NCI-H2107 (cell line): ENCODE measurements at places on chromosomes 11 and 22.

- no peak for DNase-seq
Observed at GRCh38 chr22:33918676-33919365, 1.5 kb downstream of the LARGE1 start.

- DNase-seq: no peak
Observed at GRCh38 chr22:48734359-48734758, 1093.3 kb downstream of the BRD1 start.

- DNase-seq: no peak
Observed at GRCh38 chr11:80309301-80309700, 868.5 kb upstream of the TENM4 start.

DNA sequence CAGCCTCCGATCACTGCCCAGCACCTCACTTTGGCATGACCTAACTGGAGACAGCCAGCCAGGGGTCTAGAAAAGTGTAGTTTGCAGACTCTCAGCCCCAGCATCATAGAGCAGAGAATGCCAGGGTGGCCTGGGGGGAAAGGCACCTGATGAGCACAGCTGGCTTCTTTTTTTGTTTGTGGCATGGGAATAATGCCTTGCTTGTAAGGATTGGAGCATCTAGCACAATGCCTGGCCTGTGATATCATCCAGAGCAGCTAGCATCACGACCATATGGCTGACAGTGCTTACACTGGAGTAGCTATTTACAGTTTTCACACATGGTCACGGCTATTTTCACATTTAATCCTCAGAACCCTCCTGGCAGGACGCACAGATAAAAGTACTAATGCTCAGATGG lies 594.8 kb upstream of the B3GAT1 start:
- DNase-seq: no peak

DNA sequence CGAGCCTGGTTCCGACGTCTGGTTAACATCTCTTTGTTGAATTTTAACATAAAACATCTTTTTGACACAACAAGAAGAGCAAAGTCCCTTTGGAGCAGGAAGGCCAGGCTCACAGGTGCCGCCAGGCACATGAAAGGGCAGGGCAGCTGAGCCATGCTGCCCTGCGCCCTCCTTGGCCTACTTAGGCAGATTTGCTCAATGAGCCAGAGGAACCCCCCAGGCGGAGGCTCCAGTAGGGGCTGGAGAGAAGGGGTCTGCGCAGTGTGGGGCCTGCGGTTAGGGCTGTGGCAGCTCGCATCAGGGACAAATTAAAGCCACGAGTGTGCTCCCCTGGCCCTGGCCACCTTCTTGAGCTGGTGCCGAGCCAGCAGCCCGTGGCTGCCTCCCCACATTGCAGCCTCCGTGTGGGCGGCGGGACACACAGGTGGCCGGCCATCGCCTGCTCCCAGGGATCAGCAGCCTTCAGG lies 9.9 kb upstream of the SLC22A12 start:
- DNase-seq: no peak

DNA sequence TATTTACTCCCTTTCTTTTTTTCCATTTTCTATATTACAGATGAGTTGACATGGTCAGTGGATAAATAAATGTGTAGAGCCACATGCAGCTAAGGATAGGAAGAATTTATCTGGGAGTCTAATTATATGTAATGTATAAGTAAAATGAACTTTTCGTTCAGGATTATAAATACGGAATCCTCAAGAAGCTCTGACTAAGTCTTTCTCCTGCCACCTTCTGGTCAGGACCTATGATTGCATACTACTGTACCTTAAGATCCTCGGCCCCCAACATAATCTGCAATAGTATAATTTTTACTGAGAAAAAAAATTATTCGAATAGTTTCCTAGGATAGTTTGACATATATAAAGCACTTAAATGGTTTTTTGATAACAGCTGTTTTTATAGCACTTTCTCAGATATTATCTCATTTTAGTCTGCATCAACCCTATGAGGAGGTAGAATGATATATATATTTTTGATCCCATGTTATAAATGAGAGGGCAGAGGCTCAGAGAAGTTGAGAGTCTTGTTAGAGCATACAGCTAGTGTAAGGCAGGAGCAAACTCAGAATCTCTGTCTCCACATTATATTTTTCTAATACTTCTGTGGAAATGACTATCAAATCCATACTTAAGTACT lies 36.1 kb downstream of the CCDC90B start:
- DNase-seq: no peak

- no peak for DNase-seq
Observed at GRCh38 chr22:38305471-38306448, 11.5 kb downstream of the CSNK1E start.

DNA sequence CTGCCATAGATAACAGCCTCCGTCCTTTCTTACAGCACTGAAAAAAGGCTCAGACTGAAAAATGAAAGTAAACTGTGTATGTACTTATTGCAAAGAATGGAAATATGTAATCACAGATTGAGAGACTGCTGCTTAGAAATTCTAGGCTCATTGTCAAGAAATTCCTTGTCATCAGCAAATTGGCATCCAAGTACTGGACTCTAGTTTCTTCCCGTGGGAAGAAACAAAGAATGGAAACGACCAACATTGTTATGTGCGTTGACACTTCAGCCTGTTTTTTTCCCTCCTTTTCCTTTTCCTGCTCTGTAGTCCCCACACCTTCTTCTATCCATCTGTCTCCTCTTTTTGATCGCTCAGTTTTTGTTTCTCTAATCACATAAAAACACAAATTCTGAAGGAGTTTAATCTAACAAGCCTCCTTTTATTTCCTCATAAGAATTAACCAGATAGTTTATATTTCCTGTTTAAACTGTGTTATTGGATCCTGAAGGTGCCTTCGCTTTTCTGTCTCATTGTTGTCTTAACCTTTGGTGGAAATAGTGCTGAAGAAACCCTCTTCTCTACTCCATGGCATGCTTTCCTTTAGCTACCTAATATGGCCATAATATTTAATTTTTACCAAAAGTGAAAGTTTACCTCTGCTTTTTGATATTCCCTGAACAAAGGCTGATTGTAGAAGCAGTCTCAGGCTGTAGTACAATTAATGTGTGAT lies 20.0 kb upstream of the CASP12 start:
- DNase-seq: no peak

DNA sequence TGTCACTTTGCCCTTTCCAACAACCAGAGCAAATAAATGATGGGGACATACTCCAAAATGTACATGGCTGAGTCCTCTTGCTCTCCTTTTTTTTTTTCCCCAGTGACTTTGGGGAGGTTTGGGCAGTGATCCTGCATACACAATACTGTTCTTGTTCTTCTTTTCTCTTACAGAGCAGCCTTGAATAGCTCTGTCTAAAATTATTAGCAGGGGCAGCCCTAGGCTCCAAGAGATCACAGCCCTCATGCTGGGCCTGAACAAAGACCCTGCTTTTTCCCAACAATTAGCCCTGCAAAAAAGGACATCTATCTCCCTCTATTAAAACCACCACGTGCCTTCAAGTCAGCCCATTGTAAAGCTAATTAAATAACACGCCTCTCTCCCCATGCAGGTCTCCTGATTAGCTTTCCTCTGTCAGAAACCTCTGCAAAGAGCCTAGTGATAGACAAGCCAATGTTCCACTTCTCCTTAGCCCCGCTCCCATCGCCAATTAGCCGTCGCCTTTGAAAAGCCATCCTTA lies 54.7 kb downstream of the ETS1 start:
- DNase-seq: no peak

- no peak for DNase-seq
Observed at GRCh38 chr11:126518071-126518971, 162.8 kb downstream of the ST3GAL4 start.

DNA sequence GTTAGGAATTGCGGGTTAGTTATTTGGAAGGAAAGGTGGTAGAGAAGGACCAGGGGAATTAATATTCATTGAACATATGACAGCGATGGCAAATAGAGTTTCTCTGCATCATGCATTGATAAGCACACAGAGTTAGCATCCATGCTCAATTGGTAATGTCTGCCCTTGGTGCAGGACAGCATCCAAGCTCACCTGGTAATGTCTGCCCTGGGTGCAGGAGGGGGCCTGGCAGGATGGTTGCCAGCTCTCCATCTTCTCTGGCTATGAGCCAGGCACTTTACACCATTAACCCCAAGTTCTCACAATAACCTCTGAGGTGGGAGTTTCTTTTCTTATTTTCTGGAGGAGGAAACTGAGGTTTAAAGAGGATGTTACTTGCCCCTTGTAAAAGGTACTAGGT lies 50.4 kb upstream of the RBFOX2 start:
- no peak for DNase-seq

DNA sequence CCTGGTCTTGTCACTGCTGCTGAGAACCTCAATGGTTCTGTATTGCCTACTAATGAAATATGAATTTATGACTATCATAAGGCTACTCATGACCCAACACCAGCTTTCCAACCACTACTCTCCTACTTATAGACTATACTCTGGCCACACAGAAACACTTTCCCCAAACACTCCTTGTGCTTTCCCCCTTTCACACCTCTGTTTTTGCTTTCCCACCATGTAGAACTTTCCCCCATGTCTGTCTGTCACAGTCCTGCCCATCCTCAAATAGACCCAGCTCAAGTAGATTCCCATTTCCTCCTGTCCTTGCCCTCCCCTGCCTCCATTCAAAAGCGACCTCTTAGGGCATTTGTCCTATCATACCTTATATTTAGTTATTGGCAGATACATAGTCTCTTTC lies 105.9 kb downstream of the ARFGAP2 start:
- no peak for DNase-seq

- no peak for DNase-seq
Observed at GRCh38 chr22:49657275-49657973, 170.2 kb downstream of the BRD1 start.

GRCh38 chr11:18721561-18722292 lies 4.3 kb downstream of the IGSF22 start:
- DNase-seq: no peak

GRCh38 chr11:61041755-61042518 lies 60.4 kb upstream of the CD5 start:
- DNase-seq: peak; percentile 39

GRCh38 chr11:34773826-34774225 lies 142.4 kb downstream of the APIP start:
- DNase-seq: no peak

GRCh38 chr11:15707971-15708370 lies 593.2 kb downstream of the INSC start:
- peak; percentile 44 for DNase-seq

DNA sequence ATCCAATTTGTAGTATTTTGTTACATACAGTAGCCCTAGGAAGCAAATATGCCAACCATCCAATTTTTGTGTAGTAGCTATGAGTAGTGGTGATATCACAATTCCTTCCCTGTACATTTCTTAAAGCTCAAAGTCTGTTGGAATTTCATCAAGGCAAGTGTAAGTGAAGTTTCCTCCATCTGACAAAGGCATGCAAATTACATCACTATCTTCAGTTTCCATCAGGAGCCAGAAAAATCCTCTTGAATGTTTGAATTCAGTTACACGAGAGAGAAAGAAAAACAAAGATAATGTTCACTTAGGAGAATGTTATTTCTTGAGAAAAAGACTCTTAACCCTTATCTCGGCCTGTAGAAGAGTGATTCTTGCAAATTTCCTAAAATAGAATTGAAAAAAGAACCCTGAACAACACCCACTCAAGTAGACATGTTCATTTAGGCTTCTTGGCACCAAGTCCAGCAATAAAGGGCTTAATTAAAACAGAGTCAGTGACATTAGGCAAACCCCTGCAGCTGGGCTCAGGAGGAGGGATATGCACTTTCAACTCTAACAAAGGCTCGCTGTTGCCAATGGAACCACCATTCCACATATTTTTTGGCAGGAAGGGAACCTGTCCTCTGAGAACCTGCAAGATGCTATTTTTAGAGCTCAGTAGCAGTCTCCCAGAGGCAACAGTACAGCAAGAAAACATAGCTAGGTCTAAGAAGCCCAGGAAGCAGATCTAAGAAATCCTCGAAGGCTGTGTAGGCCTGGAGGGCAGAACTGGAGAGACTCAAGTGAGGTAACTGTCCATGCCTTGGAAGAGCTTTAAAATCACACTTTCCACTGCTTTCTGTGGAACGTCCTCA lies 144.6 kb downstream of the CCDC81 start:
- no peak for DNase-seq

DNA sequence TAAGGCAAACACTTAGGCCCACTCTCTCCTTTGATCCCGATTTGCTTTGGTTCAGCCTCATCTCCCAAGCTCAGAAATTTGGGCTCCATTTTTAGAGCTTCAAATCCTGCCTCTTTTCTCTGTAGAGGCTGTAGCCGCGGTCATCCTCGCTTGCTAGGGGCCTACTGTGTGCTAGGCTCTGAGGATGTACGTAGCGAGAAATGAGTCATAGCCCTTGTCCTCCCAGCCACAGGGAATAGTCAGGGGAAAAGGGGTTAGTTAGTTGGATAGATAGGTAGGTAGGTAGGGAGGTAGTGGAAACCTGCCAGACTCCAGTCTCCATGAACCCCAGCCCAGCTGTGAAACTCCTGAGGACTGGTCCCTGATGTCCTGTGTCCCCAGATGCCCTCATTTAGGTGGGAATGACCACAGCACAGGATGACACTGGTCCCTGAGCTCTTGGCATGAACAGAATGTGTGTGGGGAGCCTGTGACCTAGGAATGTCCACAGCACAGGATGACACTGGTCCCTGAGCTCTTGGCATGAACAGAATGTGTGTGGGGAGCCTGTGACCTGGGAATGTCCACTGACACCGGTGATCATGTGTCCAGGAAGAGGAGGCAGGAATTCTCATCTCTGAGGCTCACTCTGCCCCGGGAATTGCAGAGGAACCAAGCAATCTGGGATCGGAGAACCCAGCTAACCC lies 21.4 kb upstream of the HMOX1 start:
- DNase-seq: no peak

DNA sequence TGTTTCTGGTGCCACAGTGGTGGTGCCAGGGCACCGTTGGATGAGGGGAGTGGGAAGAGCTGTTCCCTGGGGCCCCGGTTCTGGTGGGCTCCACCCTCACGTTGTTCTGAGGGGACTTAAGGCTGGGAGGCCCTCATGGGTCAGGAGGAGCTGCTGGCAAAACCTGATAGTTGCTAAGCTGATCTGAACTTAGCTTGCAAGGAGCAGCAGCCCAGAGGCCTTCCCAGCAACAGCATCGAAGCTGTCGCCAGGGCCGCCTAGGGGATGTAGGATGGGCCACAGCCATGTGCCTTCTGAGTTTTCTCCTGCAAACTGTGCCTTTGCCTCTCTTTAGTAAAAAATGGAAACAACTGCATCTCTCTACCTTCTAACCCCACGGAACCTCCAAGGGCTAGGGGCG lies 240.2 kb downstream of the TBC1D22A start:
- DNase-seq: no peak

GRCh38 chr11:74321487-74322188 lies 10.2 kb upstream of the P4HA3 start:
- no peak for DNase-seq

DNA sequence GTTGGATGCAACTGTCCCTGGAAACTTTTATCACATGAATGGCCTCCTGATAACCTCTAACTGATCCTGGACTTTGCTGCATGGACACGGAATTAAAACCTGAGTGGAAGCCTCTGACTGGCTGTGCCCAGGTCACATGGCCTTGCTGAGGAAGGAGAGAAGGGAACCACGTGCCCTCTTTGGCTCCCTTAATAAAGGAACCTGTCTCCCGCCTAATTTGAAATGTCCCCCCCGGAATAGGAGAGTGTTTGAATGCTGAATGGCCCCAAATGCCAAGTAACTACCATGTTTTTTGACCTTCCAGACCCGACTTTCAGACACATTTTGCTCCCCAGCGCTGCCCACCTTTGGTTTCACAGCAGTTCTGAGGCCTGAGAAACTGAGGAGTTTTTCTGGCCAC lies 76.9 kb downstream of the ADAMTS15 start:
- DNase-seq: no peak

- DNase-seq: no peak
Observed at GRCh38 chr22:49052023-49052538, 775.6 kb downstream of the BRD1 start.

- no peak for DNase-seq
Observed at GRCh38 chr11:84673753-84674152, 953.4 kb downstream of the DLG2 start.
